Gastrocnemius medialis (tissue), 4 donors: ENCODE measurements at places on chromosomes 2 and 18. TPM values are rescaled to one million over a fixed set of nuclear protein-coding genes. Genes with fewer than 3 reads are reported as not detected.

DNA sequence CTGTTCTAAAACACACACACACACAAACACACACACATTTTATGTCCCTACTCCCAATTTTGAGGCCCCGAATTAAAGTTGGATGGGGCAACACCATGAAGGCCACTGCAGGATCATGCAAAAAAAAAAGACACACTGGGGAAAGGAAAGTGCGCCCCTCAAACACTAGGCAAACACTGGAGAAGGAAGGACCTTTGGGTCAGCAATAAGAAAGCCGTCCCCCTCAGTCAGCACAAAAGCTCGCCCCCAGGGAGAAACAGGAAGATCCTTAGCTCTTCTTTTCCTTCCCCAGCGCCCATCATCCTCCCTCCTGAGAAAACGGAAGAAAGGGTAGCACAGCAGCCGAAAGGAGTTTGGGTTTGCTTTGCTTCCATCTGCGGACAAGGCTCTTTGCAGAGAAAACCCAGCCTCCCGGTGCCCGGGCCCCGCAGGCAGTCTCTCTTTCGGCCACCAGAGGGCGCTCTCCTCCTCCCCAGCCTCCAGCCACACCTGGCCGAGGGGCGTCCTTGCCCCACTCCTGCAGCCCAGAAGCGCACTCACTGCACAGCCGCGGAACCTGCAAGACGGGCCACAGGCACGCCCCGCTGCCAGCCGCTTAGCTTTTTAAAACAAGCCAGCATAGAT is 248.5 kb downstream of the CDH20 start:
- peak; percentile 24 for DNase-seq
- H3K27ac ChIP-seq, result peak overlapping the region; percentile 53
- H3K4me3 ChIP-seq, result peak overlapping the region; percentile 45
- H3K36me3 ChIP-seq, result no peaks in the 10 kb centered on the region
- H3K27me3 ChIP-seq, result no peaks in the 10 kb centered on the region

ATG9A gene
- total RNA-seq, result 111 TPM

DNA sequence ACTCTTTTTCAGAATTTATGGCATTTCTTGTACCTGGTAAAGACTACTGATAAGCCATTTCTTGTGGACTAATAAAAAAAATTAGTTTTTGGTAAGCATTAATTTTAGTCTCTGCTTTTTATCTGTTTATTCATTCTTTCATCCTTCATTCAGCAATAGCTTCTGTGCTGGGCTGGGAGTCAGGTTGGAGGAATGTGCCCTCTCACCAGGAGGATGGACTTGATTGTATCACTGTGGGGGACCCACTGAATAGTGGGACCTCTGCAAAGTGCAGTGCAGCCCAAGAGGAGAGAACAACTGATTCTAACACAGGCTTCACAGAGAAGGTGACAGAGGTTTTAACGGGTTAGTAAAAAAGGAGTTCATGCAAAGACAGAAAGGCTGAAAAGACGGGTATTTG is 39.1 kb downstream of the CDC42EP3 start:
- no peak overlapping the region for H3K4me3 ChIP-seq
- peaks cover 10% of the 10 kb centered on the region for H3K4me1 ChIP-seq
- DNase-seq, result no peak
- no peaks in the 10 kb centered on the region for H3K36me3 ChIP-seq
- no peaks in the 10 kb centered on the region for H3K27me3 ChIP-seq
- H3K27ac ChIP-seq, result peak overlapping the region; percentile 63

- no peak overlapping the region for H3K27ac ChIP-seq
- no peaks in the 10 kb centered on the region for H3K36me3 ChIP-seq
These were observed 4.2 kb downstream of the ZNF512 start for GRCh38 chr2:27587025-27587424.

C2orf81 gene
- total RNA-seq, result not detected

GRCh38 chr2:38026846-38027245 is 49.1 kb downstream of the CYP1B1 start:
- H3K27ac ChIP-seq, result no peak overlapping the region
- H3K27me3 ChIP-seq, result no peaks in the 10 kb centered on the region
- no peaks in the 10 kb centered on the region for H3K4me1 ChIP-seq
- no peaks in the 10 kb centered on the region for H3K36me3 ChIP-seq

CAVIN2 gene
- total RNA-seq, result 26.9 TPM

DNA sequence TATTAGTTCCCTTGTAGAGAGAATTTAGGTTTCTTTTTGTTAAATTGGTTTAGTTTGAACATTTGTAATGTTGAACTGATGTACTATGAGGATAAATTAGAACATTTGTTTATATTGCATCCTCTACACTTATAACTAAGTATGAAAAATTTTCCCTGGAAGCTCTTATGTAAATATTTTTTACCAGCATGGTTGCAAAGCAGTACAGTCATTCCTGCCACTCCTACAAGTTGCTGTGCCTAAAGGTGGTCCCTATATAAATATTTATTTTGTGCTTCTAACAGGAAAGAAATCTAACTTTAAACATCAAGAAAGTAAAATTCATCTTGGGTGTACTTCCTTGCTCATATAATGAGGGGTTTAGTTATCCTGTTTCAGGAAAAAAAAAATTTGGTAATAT is 14.2 kb downstream of the TWSG1 start:
- no peaks in the 10 kb centered on the region for H3K4me1 ChIP-seq
- H3K27ac ChIP-seq, result no peak overlapping the region
- no peaks in the 10 kb centered on the region for H3K27me3 ChIP-seq
- DNase-seq, result no peak
- no peaks in the 10 kb centered on the region for H3K36me3 ChIP-seq
- H3K4me3 ChIP-seq, result no peak overlapping the region

DNA sequence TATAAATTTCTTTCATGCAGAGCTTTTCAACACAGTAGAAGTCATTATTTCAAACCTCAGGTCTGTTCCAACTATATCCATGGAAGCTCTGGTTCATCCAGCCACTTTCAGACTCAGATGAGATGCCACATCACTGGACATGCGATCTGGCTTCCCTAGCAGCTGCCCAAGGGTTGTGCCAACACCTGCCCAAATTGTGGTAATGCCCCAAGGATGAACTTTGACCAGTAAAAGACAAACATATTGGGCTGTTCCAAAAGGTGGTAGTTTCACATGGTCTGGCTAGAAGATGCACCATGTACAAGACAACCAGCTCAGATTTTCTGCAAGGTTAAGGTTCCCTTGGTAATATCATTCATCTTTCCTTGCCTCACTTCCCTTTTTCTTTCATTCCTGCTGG is 101.9 kb downstream of the THADA start:
- no peaks in the 10 kb centered on the region for H3K27me3 ChIP-seq
- DNase-seq, result no peak
- peaks cover 13% of the 10 kb centered on the region for H3K36me3 ChIP-seq
- H3K4me3 ChIP-seq, result no peak overlapping the region
- no peak overlapping the region for H3K27ac ChIP-seq
- no peaks in the 10 kb centered on the region for H3K4me1 ChIP-seq

GRCh38 chr2:105375001-105375561 is 23.8 kb downstream of the FHL2 start:
- DNase-seq, result no peak
- no peaks in the 10 kb centered on the region for H3K36me3 ChIP-seq
- peaks cover 86% of the 10 kb centered on the region for H3K4me1 ChIP-seq
- no peaks in the 10 kb centered on the region for H3K27me3 ChIP-seq
- H3K27ac ChIP-seq, result peak overlapping the region; percentile 72

SLC4A5 gene
- 0.49 TPM for total RNA-seq

DNA sequence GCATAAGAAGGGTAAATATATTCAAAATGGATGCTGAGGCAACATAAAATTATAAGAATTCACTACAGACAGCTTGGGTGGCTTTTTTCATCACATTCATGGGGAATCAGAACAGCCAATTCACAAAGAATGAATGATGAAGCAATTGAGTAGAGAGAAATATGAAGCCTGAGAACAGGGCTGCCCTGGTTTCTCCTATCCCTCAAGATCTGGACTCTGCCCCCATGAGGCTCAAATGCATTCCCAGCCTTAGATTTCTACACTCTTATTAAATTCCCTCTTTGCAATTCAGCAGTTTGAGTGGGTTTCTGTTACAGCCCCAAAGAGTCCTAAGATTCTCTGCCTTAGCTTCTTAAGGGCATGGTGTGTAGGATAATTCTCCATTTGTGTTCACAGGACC is 172.5 kb downstream of the MAIP1 start:
- no peaks in the 10 kb centered on the region for H3K36me3 ChIP-seq
- H3K27me3 ChIP-seq, result no peaks in the 10 kb centered on the region
- no peaks in the 10 kb centered on the region for H3K4me1 ChIP-seq
- DNase-seq, result no peak
- H3K4me3 ChIP-seq, result no peak overlapping the region
- no peak overlapping the region for H3K27ac ChIP-seq

DNA sequence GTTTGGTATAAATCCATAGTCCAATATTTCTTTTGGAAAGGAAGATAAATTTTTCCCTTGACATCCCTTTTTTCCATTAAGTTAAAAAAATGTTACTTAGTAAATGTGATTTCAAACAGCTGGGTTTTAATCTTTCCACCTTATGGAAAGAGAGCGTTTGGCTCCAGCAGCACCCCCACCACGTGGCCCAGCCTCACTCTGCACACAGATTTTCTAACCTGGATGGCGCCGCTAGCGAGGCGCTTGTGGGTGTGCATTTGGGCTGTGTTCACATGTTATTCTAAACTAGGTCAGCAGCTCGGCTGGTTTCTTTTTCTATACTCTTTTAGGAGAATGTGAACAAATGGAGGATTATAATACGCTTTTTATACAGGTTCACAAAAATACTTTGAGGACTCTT is 218.0 kb downstream of the LDLRAD4 start:
- no peak for DNase-seq
- H3K4me1 ChIP-seq, result peaks cover 19% of the 10 kb centered on the region
- H3K27ac ChIP-seq, result peak overlapping the region; percentile 69
- no peaks in the 10 kb centered on the region for H3K36me3 ChIP-seq
- H3K4me3 ChIP-seq, result no peak overlapping the region

DNA sequence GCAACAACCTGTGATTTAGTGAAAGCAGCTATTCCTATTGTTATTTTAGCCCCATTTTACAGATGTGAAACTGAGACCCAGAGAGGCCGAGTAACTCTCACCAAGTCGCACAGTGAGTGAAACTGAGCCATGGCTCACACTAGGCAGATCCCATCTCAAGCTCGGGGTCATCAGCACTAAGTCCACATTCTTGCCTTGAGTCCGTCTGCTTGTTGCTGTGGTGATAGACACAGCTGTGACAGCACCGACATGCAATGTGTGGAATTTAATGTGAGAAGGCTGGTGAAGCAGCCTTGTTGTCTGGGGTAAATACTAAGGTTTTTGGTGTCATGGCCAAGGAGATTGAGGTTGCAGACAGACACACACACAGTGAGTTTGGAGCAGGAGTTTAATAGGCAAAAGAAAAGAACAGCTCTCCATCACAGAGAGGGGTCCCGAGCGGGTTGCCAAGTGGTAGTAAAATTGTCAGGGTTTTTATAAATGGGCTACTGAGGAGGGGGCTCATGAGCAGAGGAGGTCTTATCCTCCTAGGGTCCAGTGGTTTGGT is 40.2 kb upstream of the GMCL1 start:
- no peaks in the 10 kb centered on the region for H3K36me3 ChIP-seq
- no peak for DNase-seq
- H3K4me1 ChIP-seq, result peaks cover 12% of the 10 kb centered on the region
- no peak overlapping the region for H3K4me3 ChIP-seq
- no peak overlapping the region for H3K27ac ChIP-seq

DNA sequence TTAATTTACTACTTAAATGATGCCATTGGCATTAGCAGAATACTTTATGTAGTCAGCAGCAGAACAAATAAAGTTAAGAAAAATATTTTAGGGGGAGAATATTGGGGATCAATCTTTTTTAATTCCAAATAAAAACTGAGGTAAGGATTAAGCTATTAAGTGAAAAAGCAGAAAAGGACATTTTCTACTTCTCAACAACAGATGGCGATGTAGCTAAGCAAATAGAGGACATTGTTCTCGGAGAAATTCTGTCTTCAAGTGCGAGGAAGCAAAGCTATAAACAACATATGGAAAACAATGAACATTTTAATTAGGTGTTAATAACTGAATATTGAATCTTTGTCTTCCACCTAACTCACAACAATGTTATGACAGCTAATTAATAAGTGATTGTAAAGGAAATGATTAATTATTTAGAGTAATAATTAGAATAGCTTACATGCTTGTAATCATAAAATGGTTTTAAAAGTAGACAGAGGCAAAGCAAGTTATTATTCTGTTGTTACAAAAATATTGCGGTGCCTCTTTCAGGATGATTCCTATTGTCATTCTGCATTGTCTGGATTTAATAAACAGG is 32.9 kb upstream of the CCDC93 start:
- H3K4me3 ChIP-seq, result no peak overlapping the region
- H3K27me3 ChIP-seq, result peaks cover 2% of the 10 kb centered on the region
- H3K36me3 ChIP-seq, result no peaks in the 10 kb centered on the region
- no peak for DNase-seq
- no peaks in the 10 kb centered on the region for H3K4me1 ChIP-seq

GPBAR1 gene
- 0.93 TPM for total RNA-seq

GRCh38 chr2:134773759-134774742 is 55.3 kb upstream of the TMEM163 start:
- no peak overlapping the region for H3K4me3 ChIP-seq
- H3K4me1 ChIP-seq, result no peaks in the 10 kb centered on the region
- H3K36me3 ChIP-seq, result no peaks in the 10 kb centered on the region
- H3K27me3 ChIP-seq, result no peaks in the 10 kb centered on the region
- DNase-seq, result no peak
- H3K27ac ChIP-seq, result no peak overlapping the region

FIGN gene
- 1.7 TPM for total RNA-seq

DNA sequence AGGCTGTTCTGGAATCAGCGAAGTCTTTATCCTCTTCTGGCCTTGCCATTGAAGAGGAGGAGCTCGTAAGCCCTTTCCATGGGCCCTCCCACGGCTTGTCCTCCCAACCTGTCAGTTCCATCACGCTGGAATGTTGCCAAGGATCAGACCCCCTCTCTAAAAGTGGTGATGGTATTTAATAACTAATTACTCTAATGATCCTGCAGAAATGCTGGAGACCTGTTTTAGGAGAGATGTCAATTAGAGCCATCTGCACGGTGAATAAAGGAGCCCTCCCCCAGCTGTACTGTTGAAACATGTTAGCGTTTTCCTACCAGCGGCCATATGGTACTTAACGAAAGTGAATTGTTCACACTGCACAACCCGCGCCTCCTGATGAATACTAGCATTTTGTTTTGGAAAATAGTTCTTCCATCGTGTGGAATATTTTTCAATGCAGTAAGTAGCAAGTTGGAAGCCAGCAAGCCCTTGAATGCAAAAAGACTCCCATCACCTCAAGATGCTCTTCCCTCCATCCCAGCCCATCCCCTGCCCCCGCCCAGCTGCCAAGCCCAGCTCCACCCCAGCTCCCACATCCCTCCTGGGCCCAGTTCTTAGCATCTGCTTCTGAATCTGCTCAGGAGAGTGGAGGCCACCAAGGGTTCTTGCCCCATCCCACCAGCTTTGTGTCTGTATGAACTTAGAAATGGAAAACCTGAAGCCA is 145.4 kb downstream of the KLHL29 start:
- H3K4me1 ChIP-seq, result peaks cover 7% of the 10 kb centered on the region
- no peak overlapping the region for H3K27ac ChIP-seq
- no peaks in the 10 kb centered on the region for H3K36me3 ChIP-seq
- no peaks in the 10 kb centered on the region for H3K27me3 ChIP-seq
- no peak overlapping the region for H3K4me3 ChIP-seq

RMC1 gene
- total RNA-seq, result 27.1 TPM
